ENCODE measurements at places on chromosomes 4 and X.

- DNase-seq, result peak; percentile 5
Observed at GRCh38 chr4:11720292-11720691, 291.6 kb upstream of the HS3ST1 start.

DNA sequence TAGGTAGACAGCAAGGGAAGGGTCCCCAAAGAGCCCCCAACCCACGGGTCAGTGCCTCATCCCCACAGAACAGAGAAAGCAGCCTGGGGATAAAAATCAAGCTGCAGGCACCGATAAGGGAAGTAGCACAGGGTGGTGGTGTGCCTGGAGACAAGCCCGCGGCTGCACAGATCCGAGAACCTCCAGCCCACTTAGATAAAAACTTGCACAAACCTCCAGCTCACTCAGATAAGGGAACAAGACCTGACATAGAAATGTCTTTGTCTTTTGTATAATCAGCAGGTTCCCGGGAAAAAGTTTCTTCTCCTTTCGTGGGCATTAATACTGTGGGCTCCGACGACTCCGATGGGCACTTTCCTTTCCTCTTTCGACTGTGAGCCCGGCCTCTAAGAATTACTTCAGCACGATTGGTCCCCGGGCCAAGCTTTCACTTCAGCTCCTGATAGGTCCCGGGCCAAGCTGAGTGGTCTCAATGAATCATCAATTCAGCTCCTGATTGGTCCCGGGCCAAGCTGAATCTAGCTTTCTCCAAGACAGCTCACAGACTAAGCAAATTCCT, 32.4 kb downstream of the PRDX4 start:
- DNase-seq, result no peak

DNA sequence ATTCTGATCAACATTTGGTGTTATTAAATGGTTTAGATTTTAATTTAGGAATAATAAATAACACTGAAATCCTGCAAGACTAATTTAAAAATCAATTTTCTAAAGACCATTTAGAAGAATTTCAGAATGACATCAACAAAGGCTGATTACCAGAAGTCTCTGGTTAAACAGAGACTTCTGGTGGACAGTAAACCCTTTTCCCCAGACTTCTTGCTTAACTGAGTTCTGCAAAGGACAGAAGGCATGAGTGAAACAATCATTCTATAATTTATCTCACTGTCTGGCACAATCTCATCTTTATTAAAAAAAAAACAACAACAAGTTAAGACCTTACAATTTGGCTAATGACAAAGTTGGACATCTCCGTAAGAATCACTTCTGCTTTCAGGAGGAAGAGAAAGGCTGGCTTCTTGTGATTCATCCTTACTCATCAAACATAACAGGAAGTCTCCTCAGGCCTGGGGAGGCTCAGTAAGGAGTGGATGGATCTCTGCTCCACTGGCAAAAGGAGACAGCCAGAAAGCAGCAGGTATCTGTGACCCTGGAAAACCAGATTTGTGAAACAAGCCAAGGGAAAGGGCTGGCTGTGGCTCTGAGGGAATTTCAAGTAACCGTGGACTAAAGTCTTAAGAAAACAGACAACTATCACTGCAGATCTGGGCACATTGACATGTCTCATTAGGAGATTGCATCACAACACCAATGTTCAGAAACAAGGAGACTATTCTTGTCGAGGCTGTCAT, 908 bp upstream of the TLR6 start:
- no peak for DNase-seq

GRCh38 chr4:101158134-101158482, 189.2 kb downstream of the PPP3CA start:
- no peak for DNase-seq

DNA sequence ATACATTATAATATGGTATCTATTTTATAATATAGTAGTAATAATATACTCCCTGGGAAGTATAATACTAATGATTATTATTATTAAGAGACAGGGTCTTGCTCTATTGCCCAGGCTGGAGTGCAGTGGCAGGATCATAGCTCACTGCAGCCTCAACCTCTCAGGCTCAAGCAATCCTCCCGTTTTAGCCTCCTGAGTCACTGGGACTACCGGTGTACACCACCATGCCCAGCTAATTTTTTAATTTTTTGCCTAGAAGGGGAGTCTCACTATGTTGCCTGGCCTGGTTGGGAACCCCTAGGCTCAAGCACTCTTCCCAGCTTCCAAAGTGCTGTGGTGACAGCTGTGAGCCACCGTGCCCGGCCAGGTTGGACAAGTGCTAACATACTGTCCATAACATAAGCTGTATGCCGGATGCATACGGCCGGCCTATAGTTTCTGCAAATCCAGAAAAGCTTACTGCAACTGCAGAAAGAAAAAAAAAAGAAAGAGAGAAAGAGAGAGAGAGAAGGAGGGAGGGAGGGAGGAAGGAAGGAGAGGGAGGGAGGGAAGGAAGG, 94.2 kb upstream of the PPP2R3B start:
- no peak for DNase-seq

DNA sequence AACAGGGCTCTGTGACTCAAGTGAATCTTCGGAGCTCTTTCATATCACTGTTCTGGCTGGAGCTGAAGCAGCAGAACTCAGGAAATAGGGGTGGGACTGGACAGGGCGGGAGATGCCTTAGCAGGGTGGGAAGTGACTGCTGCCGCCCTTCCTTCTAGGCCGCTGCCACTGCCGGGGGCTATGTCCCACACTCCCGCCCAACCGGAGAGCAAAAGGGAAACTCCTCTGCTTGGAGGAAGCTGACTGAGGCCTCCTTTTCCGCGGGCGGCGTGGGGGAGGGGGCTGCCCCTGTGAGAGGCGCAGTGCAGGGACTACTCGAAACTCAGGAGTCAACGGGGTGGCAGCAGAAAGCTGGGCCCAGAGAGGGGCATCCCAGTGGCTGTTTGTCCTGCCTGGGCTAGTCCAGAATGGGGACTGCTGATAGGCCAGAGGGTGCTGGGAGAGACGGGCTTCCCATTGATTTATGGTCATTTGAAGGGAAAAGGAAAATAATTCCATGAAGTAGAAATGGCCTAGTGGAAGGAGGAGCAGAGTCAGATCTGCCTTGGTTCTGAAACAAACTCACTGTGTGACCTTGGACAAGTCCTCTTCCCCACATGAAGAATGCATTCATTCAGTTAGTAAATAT, 36.9 kb downstream of the STARD8 start:
- DNase-seq, result no peak

DNA sequence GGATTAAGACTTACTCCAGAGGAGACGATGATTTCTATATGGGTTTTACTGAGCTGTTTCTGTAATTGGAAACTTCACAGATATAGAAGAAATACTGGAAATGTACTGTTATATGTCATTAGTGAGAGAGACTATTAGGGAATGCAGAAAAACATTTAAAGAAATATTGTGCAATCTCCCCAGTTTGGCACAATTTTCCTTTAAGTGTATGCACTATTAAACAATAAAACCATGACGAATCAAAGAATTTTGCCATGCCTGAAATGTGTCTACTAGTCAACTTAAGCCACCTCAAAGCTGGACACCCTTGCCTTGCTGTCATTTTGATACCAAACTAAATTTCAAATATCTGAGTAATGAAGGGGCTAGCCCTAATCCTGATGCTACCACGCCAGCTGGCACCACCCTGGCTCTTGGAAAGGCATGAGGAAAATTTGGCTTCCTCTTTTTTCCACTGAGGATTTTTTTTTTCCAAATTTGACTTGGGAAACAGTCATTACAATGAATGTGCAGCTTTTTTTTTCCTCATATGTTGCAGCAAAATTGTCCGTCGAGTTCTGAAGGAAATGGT, 36.1 kb downstream of the MTTP start:
- DNase-seq, result no peak

DNA sequence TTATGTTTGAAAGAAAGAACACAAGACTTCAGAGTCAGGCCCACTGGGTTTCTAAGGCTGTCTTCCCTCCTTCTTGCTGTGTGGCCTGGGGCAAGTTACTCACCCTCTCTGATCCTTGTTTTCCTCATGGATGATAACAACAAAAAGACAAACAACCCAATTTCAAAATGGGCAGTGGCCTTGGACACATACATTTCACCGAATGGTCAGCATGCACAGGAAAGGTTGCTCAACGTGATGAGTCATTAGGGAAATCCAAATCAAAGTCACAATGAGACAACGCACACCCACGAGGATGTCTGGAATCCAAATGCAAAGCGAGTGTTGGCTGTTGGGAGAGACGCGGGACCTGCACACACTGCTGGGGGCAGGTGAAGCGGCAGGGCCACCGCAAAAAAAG, 50.8 kb upstream of the PPP2R2C start:
- DNase-seq, result no peak

- no peak for DNase-seq
Observed at GRCh38 chr4:16116493-16116990, 32.7 kb upstream of the PROM1 start.

DNA sequence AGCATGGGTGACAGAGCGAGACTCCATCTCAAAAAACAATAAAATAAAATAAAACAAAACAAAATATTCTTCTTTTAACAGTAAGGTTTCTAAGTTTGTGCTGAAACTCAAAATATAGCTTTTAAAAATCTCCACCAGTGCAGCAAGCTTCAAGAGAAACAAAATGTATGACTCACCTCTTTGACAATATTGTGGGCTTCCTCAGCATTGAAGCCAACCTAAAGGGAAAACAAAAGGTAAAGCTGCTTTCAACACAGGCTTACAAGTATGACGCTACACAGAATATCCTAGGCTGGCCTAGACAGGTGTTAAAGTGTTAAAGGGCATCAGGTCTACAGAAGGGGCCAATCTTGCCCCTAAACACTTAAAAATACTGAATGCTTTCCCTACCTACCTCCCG, 1.2 kb downstream of the DYNLT3 start:
- no peak for DNase-seq

DNA sequence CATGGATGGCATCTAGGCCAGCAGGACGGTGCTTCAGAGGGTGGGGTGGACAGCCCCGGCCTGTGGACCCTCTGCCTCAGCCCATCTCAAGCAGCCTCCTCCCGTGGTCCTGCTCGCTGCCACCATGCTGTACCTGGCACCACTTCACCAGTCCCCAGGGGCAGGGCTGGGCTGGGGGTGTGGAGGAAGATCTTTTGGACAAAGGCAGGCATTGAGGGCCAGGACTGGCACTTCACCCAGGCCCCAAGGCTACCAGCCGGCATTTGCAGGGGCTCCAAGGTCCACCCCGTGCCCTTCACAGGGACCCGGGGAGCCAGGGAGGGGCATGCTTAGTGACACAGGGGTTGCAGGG, 713 bp downstream of the PLXNB3 start:
- no peak for DNase-seq

- DNase-seq, result no peak
Observed at GRCh38 chr4:38818441-38818976, 13.9 kb upstream of the TLR1 start.

- DNase-seq, result no peak
Observed at GRCh38 chrX:136203951-136204350, 47.2 kb downstream of the MAP7D3 start.

DNA sequence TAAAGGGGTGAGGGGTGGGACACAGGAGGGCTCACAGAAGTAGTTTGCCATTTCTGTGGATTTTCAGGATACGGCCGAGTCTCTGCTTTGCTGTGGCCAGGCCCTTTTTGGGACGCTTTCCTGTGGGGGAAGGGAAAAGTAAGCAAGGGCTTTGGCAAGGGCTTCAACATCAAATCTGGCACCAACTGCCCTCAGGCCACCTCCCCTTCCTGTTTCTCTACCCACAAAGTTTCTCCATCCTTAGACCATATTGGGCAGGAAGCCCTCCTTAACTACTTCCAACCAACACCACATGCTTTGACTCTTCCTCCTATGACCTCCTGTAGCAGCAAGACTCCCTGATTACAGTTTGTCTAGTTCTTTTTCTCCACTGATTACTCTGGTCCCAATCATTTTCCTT, 105.1 kb downstream of the PHF8 start:
- DNase-seq, result no peak

All from NCI-H187 treated with DMSO at 0.1 percent for 48 hours (cell line).